Effector CD8-positive, alpha-beta T cell (primary cell): ENCODE measurements at places on chromosomes 3 and 15.

- no peak for DNase-seq
Observed at GRCh38 chr3:100798012-100798411, 88.7 kb downstream of the TFG start.

- DNase-seq = no peak
Observed at GRCh38 chr3:46843508-46843907, 19.7 kb downstream of the MYL3 start.

- no peak for DNase-seq
Observed at GRCh38 chr15:29102911-29103823, 166.5 kb downstream of the NSMCE3 start.

DNA sequence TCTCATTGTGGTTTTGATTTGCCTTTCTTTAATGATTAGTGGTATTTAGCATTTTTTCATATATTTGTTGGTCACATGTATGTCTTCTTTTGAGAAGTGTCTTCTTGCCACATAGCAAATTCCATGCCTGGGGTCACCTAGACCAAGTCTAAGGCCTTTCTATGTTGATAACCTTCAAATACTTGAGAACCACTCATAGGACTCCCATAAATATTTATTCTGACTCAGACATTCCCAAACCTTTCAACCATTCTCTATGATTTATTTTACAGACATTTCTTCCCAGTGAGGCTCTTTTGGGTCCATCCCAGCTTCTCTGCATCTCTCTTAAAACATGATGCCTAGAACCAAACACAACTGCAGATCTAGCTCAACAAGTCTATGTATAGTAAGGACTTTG, 69.2 kb downstream of the ATP8B4 start:
- DNase-seq = no peak

- no peak for DNase-seq
Observed at GRCh38 chr15:47206358-47206978, 510.8 kb upstream of the SEMA6D start.

- no peak for DNase-seq
Observed at GRCh38 chr3:193230610-193231009, 10.4 kb upstream of the PLAAT1 start.

DNA sequence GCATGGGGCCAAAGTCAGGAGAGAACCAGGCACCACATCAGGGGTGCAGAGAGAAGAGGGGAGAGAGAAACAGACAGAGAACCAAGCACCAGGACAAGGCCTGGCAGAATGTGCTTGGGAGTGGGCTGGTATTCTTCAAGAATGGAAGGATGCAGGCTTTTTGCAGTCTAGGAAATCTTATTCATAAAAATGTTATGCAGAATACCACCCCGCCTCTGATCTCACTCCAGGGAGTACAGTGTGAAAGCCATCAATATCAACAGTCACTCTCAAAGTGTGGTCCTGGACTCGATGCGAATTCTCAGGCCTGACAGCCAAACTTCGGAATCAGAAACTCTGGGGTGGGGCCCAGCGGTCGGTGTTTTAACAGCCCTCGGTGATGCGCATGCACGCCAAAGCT, 16.9 kb downstream of the NTRK3 start:
- no peak for DNase-seq

GRCh38 chr3:120417272-120417911, 33.4 kb downstream of the FSTL1 start:
- peak; percentile 64 for DNase-seq

- no peak for DNase-seq
Observed at GRCh38 chr3:56880720-56881575, 79.2 kb upstream of the ARHGEF3 start.

- DNase-seq = no peak
Observed at GRCh38 chr3:51673181-51673801, 2.2 kb downstream of the TEX264 start.
